ENCODE measurements at places on chromosomes 1 and 21.

GRCh38 chr1:221089273-221089672, 210.0 kb downstream of the HLX start:
- DNase-seq, result no peak

GRCh38 chr1:172926070-172926469, 124.7 kb downstream of the TNFSF18 start:
- no peak for DNase-seq

DNA sequence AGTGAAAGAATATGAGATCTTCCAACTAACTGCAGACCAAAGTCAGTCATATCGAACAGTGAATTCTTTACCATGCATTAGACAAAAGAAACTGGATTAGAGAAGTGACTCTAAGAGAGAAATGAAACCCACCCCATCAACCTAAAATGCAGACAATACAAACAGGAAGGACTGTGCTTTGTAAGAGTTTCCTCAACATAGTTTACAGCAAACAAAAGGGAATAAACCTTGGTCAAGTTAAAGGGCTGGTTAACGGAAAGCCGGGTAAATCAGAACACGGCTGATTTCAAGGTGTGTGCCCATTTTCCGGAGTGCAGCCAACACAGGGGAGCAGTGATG, 39.2 kb downstream of the SIPA1L2 start:
- peak; percentile 20 for DNase-seq

GRCh38 chr1:162861101-162861500, at the start of gene CCDC190:
Gene CCDC190, minus strand, starts transcription at chr1:162861175. Its CDS starts 1,529 bp downstream, at chr1:162859646.
- no peak for DNase-seq

GRCh38 chr1:109794319-109795132, 30.8 kb upstream of the EPS8L3 start:
- peak; percentile 93 for DNase-seq

- no peak for DNase-seq
These were observed 196.7 kb upstream of the GALNT2 start for GRCh38 chr1:229870381-229870780.

GRCh38 chr1:6397844-6398441, 4.4 kb upstream of the ACOT7 start:
- no peak for DNase-seq

DNA sequence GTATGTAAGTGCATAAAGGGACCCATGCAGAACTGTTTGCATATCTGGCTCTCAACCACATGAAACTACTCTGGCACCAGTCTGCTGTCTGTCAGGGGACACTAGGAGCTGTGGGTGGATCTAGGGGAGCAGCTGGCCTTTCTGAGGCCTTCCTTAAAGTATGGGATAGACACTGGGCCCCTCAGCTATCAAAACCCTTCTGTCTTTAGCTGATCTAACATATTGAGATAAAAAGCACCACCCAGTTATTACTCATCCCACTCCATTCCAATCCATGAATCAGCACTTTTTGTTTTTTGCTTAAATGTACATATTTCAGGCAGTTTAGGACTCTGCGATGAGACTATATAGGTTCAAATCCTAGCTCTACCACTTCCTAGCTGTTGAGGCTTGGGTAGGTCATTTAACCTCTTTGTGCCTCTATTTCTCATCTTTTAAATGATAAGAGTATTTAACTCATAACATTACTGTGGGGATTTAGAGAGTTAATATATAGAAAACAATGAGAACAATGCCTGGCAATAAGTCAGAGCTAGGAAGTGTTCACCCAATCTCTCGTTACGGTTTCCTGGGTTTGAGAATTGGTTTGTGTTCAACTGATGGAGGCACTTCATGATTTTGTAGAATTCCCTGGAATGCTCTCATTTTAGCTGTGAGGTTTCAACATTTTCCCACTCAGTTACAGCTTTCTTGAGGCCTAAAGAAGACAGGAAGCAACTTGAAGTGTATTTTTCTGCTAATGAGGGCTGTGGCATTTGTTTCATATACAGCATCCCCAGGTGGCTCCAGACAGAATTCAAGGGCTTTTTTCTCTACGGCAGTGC, 68.9 kb downstream of the LRIG2 start:
- no peak for DNase-seq

DNA sequence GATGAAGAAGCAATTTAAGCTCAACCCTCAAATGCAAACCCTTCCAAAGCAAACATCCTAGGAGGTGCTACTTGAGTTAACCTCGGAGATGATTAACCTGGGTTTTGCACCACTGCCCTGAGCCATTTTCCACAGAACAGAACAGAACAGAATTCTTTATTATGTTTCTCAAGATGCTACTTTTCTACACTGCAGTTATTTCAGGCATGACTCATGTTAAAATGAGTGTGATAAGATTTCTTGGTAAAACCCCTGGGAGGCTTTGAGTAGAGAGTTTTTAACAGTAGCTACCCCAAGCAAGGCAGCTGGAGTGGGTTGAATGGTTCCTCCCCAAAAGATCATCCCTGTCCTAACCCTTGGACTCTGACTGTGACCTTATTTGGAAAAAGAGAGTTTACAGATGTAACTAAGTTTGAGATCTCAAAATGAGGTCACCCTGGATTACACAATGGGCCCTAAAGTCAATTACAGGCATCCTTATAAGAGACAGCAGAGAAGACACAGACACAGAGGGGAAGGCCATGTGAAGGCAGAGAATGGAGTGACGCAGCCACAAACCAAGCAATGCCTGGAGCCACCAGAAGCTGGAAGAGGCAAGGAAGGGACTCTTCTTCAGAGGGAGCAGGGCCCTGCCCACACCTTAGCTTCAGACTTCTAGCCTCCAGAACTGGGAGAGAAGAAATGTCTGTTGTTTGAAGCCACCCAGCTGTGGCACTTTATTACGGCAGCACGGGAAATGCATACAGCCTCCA, 153.4 kb downstream of the ETS2 start:
- peak; percentile 63 for DNase-seq

DNA sequence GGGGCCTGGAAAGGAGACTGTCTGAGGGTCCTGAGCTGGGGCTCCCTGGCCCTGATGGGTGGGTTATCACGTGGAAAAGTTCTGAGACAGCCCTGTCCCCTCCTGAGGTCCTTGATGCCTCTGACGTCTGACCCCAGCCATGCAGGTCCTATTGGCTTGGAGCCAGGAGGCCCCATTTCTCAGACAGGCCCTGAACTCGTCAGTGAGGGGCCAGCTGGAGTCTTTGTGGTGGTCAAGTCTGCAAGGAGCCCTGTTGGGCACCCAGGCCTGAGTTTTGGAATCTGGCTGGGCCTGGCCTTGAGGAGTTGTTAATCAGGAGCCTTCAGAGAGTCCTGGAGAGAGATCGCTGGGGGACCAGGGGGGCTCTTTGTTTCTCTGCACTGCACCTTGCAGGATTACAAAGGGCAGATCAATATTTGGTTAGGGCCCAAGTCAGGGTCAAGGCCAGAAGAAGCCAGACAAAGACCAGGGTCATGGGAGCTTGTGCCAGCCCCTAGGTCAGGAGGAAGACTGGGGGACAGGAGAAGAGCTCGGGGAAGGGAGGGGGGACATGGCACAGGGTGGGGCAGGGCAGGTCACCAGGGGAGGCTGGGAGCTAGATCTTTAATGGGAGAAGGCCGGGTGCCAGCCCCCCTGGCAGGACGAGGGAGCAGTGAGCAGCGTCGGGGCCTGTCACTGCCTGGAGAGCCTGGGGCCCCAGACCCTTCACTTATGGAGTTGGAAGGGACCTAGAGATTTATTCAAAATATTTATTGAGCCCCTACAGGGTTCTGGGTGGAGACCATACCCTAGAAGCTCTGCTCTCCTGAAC, 83.2 kb downstream of the PTPRU start:
- no peak for DNase-seq

DNA sequence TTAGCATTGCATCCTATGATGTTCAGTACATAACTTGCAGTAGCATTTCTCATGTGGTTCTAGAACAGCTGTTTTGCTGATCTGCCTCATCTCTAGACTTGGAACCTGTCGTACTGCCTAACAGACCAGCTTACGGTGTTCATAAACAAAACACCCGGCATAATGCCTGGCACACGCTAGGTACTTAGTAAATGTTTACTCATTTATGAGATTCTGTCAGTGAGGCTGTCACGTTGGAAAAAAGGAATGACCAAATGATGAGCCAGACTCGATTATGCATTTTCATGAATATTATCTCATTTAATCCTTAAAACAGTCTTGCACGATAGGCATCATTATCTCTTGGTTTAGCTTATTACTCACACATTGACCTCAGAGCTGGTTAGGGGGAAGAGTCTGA, 46.4 kb downstream of the CACHD1 start:
- DNase-seq, result no peak
